ENCODE measurements at places on chromosomes 5 and 9.

GRCh38 chr5:79798893-79799590 lies 109.4 kb downstream of the CMYA5 start:
- DNase-seq, result peak; percentile 28

- no peak for DNase-seq
Observed at GRCh38 chr5:82526540-82526939, 248.4 kb upstream of the RPS23 start.

DNA sequence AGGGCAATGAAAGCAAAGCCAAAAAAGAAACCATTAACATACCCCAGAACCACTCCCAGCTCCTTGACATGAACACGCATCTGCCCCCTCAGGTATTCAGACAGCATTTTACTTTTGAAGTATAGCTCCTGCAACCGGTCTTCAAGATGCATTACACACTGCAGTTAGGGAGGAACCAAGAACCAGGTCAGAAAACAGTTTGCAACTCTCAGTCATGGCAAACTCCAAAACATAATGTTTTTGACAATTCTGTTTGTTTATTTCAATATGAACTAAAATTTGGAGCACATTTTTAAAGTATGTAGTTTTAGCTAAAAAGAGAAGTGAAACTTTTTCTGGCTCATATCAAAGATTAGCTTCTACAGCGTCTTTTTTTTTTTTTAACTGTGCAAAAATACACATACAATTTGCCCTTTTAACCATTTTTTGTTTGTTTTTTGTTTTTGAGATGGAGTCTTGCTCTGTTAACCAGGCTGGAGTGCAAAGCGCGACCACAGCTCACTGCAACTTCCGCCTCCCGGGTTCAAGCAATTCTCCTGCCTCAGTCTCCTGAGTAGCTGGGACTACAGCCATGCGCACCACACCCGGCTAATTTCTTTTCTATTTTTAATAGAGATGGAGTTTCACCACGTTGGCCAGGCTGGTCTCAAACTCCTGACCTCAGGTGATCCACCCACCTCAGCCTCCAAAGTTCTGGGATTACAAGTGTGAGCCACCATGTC lies 12.2 kb upstream of the RAPGEF6 start:
- DNase-seq, result no peak

DNA sequence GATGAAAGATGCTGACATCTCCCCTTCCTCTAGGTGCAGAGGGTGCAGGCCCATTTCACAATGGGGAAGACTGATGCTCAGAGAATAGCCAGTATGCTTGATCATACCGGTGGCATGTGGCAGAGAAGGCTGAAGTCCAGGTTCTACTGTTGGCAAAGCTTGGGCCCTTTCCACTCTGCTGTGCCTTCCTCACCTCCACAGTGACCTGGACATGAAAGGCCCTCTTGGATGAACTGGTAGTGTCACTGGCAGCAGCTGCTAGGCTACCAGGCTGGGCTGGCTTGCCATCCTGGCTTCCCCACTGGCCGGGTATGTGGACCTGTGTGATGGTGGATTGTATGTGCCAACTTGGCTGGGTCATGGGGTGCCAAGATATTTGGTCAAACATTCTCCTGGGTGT lies 92.0 kb downstream of the GADD45G start:
- no peak for DNase-seq

DNA sequence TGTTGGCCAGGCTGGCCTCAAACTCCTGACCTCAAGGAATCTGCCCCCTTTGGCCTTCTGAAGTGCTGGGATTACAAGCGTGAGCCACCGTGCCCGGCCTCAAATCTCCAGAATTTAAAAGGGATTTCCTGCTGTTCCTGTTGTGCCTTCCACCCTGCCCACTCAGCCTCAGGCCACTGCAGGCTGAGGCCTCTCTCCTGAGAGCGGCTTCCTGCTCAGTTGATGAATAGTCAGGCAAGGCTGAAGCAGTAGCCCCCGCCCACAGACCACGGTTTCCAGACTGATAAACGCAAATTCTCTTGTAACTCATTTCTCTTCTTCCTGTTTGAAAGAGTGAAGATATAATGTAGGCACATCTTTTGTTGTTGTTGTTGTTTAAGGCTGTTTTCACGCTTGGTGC lies 127.0 kb upstream of the PLCXD3 start:
- DNase-seq, result no peak

DNA sequence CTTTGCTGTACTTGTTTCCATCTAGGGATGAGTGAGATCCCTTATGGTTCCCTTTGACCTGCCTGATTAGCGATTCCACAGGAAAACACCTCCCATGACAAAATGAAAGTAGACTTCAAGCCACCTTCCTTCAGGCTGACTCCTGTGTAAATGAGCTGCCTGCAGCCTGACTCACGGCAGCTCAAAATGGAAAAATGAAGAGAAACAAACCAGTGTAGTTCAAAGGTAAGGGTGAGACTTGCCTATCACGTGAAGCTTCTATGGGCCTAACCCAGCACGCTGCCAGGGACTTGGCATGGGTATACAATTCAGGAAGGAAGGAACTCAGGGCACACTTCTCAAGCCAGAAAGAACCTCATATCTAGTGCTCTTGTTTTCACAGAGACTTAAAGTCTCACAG lies 110.1 kb upstream of the LRRTM2 start:
- no peak for DNase-seq

GRCh38 chr5:11164531-11165294 lies 403.7 kb upstream of the DAP start:
- DNase-seq, result no peak

DNA sequence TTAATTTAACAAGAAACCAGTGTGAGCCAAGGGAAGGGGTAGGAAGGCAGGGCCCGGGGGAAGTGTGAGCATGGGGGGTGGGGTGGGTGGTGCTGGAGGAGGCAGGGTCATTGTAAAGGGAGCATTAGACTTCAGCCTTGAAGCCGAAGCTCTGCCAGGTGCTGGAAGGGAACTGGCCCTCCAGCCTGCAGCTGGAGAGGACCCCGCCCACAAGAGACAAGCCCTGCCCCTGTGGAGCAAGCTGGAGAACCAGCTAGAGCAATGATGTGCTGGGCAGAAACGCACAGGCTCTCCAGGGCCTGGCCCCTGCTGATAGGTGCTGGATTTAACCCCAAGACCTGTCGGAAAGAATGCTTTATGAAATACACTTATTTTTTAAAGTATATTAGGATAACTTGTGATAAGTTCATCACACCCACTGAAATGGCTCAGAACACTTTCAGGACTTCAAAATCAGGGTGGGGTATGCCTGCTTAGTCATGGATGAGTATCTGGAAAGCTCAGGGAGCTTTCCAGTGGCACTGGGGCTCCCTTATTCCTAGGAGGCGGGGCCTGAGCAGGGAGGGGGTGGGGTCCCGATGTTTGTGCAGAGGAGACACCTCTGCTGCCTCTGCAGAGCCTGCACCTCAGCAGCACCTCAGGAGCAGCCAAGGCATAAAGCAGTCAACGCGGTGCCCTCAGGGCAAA lies 27.1 kb downstream of the UBE2QL1 start:
- no peak for DNase-seq

GRCh38 chr5:126094991-126095390 lies 328.2 kb upstream of the GRAMD2B start:
- no peak for DNase-seq

GRCh38 chr5:54148067-54148845 lies 162.1 kb downstream of the ARL15 start:
- DNase-seq, result peak; percentile 38

DNA sequence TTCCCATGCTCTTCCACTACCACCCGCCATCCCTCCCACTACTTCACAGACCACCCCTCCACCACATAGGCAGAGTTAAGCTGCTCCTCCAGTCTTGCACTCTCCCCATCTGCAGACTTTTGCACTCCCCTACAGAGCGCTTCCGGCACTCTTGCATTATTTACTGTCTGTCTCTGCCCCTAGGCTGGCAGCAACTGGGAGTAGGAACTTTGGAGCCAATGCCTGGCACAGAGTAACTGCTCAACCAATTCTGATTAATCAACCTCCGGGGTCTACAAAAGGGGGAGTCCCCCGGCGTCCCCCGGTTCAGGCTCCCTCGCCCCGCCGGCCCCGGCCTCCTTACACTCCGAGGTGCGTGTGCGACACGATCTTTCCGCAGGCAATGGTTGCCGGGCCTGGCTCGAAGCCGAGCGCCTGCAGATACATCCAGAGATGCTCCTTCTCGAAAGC lies 498 bp downstream of the HAUS6 start:
- no peak for DNase-seq

DNA sequence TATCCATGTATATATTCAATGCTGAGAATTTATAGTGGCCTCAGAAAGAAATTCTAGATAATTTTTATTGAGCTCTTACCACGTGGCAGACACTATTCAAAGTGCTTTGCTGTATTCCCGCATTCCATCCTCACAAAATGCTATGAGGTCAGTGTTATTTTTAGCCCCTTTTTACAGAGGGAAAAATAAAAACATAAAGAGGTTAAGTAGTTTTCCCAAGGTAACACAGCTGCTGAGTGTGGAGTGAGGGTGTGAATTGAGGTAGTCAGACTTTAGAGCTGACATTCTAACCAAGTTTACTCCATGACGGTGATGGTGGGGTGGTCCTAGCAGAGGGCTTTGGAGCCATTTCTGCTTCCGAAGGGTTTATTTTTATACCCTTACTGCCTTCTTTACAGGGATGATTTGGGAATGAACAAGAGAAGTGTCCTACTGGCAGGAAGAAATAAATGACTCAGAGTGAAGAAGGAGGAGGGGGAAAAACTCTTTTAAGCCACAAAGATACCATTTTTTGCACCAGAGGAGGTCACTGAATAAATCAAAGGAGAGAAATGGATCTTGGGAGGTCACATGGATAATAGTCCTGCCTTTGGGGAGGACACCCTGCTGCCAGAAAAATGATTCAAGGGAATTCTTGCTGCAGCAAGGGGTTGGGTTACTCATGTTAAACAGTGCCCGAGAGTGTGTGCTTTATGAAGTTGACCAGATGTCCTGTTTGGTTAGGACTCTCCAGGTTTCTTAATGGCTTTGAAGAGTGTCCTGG lies 76.1 kb downstream of the HMHB1 start:
- DNase-seq, result peak; percentile 97

Measured in fibroblast of skin of scalp (primary cell).